ENCODE measurements at places on chromosomes 5 and 9.

- DNase-seq = no peak
Measured at GRCh38 chr9:133884907-133885744, 107.0 kb downstream of the VAV2 start.

DNA sequence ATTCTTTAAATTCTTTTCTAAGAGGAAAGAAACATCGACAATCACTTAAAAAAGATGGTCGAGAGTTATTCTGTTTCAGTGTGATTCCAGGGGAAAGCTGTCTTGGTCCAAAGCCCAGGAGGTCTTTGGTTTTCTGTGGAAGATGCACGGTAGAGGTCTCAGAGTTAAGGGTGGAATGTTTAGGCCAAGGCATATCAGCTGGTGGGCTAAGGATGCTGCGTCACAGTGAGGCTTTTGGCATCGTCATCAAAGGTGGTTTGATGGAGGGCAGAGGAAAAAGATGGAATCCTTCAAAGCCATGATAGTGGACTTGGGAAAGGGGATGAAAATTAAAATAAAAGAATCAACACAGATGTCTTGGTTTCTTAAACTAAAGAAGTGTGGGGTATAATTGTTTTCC is 137.3 kb upstream of the ANKH start:
- DNase-seq = no peak

DNA sequence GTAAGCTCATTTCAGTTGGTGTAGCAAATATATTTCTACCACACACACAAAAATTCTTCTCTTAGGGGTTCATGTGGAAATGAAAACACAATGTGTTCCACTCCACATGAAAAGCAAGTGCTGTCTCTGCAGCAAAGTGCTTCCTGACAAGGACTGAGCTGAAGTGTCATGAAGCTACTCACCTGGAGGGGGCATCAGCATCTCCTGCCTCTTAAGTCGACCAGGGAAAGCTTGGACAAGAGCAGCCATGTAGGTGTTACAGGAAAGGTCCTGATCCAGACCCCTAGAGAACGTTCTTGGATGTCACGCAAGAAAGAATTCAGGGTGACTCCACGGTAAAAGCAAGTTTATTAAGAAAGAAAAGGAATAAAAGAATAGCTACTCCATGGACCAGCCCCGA is 62.8 kb downstream of the SV2C start:
- DNase-seq = peak; percentile 36

DNA sequence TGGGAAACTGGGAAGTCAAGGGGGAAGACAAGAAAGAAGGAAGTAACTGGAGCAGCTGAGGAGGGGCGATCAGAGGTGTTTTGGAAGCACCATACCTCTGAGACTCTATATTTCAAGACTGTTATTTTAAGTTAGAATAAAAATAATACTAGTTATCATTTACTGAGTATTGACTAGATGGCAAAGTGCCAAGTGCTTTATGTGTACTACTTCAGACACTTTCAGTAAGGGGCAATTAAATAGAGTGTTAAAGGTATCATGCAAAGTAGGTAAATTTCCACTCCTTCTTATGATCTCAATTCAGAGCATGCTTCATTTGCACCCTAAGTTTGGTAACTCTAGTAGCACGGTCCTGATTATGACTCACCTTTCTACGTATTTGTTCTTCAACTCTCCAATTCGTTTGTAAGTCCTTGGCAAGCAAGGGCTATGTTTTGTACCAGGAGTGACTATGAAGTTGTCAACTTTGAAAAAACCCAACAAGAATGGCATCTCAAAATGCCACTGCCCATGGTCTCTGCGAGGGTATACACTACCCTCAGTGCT is 152.4 kb upstream of the RAPGEF1 start:
- DNase-seq = no peak

GRCh38 chr5:126199467-126199866 is 223.7 kb upstream of the GRAMD2B start:
- DNase-seq = no peak

GRCh38 chr9:125511789-125512660 is 195.0 kb downstream of the MAPKAP1 start:
- DNase-seq = no peak

DNA sequence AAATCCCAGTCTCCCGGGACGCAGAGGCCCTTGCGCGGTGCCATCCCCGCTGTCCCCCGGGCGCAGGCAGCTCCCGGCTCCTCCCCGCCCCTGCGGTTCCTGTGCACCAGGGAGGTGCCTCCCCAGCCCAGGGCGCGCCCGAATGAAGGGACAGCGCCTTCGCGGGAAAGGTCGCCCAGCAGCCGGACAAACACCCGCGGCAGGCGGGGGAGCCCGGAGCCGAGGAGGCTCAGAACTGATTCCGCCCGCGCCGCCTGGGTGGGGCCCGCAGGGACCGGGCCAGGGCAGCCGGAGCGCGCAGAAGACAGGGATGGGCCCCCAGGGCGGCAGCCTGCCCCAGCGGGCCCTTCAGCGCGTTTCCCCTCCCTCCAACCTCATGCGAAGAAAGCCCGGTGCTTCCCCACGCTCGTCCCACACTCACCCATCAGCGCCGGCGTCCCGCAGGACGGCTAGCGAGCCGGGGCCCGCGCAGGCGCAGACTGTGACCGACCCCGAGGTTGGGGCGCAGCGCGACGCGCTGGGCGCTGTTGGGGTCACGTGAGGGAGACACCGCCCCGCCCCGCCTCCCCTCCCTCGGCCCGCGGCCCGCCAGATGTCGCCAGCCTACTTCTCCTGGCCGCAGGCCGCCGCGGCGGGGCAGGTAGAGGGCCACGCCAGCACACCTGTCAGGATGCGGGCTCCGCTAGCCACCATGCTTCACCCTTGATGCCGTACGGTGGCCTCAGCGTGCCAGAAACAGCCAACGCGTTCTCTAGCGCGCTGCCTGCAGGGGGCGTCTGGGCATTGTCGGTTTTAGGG is at the start of gene SLC25A51:
Gene SLC25A51 (minus strand): TSS at position 481 of the 798 bp plus-strand sequence. CDS start 15,577 bp downstream, outside the sequence.
- peak; percentile 91 for DNase-seq

DNA sequence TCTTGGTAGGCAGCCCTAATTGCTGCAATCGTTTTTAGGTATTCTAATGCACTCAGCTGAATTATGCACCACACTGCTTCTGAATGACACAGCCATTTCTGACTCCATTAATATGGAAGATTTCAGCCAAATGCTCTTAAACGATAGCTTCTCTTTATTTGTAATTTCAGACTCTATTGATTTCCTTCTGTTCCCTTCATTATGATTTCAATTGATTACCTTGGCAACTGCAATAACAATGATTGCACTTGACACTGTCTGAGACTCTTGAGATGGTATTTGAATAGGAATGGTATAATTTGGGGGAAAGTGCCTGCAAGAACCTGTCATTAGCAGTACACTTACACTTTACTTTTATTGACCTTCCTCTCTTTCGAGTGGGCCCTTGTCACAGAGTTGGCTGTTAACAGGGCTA is 296.1 kb upstream of the DMAC1 start:
- no peak for DNase-seq

Measured in cerebellar cortex (tissue), 1 donor.